Midbrain (tissue), 1 donor: ENCODE measurements at places on chromosomes 7 and 10.

GRCh38 chr7:80230327-80230726 is 95.7 kb downstream of the GNAI1 start:
- DNase-seq, result no peak

- DNase-seq, result no peak
Measured at GRCh38 chr7:94303695-94304094, 91.0 kb upstream of the COL1A2 start.

GRCh38 chr7:116283595-116284204 is 73.4 kb downstream of the TES start:
- DNase-seq, result no peak

DNA sequence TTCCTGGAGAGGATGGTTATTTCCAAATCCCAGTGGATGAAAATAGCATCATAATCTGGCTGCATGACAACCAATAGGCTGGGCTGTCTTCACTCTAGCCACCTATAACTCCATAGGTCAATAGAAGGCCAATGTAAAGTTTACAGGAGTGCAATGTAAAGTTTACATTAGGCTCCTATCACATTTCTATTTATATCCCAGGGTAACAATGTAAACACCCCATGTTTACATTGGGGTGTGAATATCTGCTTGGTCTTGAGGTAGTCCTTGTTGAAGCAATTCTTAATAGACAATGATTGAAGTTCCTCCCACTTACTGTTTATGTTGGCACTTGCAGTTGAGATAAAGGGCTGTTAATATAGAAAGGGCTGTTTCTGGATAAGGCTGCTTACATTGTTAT is 21.5 kb downstream of the CH25H start:
- no peak for DNase-seq

DNA sequence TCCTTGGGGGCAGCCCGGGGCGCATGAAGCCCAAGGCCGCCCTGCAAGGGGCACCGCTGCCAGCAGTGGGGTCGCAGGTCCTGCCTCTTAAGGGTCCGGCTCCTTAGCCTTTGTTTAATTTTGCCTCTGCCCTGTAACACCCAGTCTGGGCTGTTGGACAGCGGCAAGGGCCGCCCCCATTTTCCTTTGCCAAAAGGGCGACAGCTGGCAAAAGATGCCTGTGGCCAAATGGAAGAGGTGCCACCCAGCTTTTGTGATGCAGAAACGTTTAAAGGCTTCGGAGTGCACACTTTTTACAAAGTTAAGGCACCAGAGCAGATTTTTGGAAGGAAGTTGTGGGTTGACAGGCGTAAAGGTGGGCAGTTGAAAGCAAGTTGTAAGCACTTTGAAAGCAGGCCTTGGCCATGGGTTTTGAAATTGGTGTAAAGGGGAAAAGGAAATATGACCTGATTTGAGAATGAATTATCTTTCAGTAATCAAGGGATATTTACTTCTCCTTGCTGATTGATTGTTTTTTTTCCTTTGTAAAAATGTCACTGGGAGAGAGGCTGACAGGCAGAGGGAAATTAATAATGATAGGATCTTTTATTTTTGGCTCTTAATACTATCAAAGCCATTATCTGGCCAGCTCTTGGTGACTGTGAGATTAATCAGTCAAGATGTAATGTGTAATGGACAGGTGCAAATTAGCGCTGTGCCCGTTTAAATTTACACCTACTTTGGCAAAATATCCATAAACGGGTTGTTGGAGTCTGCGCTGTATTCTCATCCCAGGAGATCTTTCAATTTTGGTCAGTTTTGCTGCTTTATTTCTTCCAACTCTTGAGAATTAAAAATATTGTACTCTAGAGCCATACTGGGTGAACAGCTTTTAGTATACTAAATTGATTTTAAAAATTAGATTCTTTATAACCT is 1.2 kb downstream of the CASD1 start:
- peak; percentile 41 for DNase-seq

- no peak for DNase-seq
Measured at GRCh38 chr7:21912305-21912704, 33.4 kb downstream of the CDCA7L start.

DNA sequence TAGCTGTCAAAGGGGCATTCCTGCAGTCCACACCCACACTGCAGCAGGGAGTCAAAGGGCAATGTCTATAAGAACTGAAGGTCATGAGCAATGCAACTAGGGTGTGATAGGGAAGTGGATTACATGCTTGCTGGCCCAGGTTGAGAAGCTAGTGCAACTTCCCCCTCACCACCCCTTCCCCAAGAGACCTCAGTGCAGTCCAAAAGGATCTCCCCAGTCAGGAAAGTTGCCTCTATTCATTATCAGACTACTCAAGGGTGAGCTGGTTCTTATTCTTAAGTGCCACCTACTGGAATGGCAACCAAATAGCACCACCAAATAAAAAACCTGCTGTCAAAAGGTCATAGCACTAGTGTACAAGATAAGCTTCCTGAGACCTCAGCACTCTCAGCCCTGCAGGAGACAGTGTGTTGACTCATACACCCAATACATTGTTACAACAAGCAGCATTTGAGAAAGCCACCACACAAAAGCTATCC is 28.2 kb downstream of the MTERF1 start:
- no peak for DNase-seq

DNA sequence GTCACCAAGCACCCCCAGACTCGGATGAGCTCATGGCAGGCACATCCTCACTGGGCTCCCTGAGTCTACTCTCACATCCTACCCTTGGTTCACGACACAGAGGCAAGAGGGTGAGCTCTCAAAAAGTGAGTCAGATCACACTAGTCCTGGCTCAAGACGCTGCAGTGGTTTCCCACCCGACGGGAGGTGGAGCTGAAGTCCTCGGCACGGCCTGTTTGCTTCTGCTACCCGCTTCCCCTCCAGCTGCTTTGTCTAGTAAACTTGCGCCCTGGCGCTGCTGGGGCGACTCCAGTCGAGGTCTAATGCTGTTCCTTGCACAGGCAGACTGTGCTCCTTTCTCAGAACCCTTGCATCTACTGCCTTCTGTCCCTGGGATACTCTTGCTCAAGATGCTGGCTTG is 13.5 kb upstream of the SFMBT2 start:
- DNase-seq, result no peak

- DNase-seq, result no peak
Measured at GRCh38 chr7:114988026-114988425, 66.1 kb downstream of the MDFIC start.

DNA sequence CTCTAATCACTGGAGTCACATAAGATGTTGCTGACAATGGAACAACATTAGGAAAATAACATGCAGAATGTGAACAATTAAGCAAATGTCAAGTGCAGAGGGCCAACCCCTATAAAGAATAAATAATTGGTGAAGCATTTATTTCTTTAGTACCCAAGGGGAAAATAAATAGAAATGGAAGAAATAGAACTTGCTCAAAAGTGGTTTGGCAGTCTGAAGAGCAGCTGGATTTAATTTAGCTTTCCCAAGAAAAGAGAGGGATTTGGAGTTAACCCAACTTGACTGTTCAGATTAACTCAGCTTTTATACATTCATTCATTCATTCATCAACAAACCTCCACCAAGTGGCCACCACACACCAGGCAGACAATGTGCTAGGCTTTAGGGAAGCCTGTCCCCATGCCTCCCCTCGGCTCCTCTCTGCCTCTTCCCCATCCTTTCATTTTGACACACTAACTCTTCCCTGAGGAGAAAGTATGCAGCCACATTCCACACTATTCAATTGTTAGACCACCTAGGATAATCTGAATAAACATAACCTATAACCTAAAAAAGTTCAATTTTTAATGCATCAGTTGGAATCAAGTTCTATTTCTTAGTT is 295.5 kb downstream of the AHR start:
- DNase-seq, result no peak

GRCh38 chr7:98079891-98080648 is 26.6 kb upstream of the LMTK2 start:
- no peak for DNase-seq

DNA sequence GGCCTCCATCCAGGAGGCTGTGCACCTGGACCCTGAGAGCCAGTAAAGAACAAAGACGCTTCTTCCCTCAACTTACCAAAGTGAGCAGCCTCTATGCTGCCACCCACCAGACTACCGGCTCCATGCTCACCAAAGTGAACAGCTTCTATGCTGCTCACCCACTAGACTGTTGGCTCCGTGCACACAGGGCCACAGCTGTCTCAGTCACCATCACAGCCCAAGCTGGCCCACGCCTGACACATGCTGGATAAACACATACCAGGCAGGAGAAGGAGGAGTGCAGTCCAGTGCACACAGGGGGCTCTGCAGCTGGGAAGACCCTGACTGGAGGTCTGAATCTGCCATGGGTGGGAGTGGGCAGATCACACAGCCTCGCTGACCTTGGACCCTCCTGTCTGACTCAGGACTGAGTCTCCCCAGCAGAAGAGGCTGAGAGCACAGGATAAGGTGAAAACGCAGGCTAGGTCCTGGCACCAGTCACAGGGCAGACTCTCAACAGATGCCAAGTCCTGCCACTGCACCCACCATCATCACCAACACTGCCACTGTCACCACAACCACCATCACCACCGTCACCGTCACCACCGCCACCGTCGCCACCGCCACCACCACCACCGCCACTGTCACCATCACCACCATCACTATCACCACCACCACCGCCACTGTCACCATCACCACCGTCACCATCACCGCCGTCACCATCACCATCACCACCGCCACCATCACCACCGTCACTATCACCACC is 130.9 kb downstream of the MAD1L1 start:
- DNase-seq, result no peak
